ENCODE measurements at places on chromosomes 6 and 20. TPM values are rescaled to one million over a fixed set of nuclear protein-coding genes. Genes with fewer than 3 reads are reported as not detected.

FAM162B gene
- total RNA-seq = not detected

CCND3 gene
- 441 TPM for total RNA-seq

MAP7 gene
- total RNA-seq = 0.45 TPM

RAD21L1 gene
- not detected for total RNA-seq

HLA-DPB1 gene
- total RNA-seq = 22.8 TPM

HEY2 gene
- total RNA-seq = not detected

LY6G6C gene
- 0.26 TPM for total RNA-seq

BPIFA1 gene
- total RNA-seq = not detected
